ENCODE measurements at places on chromosomes 11 and 22.

GRCh38 chr11:133900176-133901105 lies 55.1 kb upstream of the SPATA19 start:
- no peak for DNase-seq

- DNase-seq, result no peak
Observed at GRCh38 chr22:36238373-36239149, 766 bp downstream of the APOL2 start.

DNA sequence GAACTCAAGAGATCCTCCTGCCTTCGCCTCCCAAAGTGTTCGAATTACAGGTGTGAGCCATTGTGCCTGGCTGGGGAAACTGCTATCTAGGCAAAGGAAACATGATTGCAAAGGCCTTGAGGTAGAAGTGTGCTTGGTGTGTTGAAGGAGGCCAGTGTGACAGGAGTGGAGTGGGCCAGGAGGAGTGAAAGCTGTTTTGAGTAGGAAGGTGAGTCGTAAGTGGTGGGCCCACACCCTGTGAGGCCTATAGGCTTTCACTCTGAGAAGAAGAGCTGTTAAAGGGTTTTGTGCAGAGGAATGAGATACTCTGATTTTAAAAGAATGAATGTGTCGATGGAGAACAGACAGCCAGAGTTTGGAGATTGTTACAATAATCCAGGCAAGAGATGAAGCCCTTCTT lies 43.4 kb downstream of the WEE1 start:
- DNase-seq, result no peak

DNA sequence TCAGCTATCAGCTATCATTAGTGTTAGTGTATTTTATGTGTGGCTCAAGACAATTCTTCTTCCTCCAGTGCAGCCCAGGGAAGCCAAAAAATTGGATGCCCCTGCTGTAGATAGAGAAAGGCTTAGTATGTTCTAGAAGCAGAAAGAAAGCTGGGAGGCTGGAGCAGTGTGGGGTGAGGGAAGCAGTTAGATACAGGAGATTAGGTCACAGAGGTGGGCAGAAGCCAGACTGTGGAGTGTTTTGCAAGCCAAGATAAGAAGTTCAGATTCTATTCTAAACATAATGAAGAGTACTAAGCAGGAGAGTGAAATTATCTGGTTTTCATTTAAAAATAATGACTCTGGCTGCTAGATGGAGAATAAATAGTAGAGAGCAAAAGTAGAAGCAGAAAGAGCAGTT lies 381.7 kb downstream of the DCDC1 start:
- DNase-seq, result no peak

DNA sequence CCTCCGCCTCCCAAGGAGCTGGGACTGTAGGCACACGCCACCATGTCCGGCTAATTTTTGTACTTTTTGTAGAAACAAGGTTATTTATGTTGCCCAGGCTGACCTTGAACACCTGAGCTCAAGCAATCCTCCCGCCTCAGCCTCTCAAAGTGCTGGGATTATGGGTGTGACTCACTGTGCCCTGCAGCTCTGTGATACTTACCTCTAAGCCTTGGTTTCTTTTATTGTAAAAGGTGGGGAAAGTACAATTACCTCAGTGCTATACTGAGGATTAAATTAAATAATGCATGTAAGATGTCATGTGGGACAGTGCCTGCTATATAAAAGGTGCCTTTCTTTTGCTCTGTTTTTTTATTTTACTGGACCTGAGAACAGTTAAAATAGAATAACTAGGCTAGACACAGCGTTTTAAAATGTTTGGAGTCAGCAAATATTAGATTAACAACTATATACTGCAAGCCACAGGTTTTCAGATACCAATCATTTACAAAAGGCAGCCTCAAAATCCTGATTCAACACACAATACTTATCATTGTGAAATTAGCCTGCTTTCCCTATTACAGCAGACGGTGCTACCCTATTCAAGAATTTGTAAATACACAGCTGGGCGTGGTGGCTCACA lies 30.0 kb downstream of the PRR14L start:
- DNase-seq, result no peak

DNA sequence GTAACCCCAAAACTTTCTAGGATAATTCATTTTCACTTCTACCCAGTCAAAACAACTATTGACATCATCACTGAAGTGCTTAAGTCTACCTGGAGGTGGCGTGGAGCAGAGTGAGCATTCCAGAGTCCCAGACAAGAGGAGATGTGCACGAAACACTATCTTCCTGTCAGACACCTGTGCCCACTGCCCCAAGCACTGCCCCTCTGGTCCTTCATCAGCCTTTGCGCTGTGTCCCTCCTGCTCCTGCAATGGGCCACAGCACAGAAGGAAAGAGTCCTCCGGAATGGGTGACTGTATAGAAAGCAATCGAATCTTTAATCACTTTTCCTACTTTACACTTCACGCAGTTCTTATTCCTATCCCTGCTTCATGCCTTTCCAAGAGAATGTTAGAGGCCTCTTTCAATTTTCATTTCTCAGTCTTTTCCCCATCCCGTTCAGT lies 512 bp upstream of the GRIA4 start:
- peak; percentile 25 for DNase-seq
